ENCODE measurements at places on chromosomes 13 and 19. TPM values are rescaled to one million over a fixed set of nuclear protein-coding genes. Genes with fewer than 3 reads are reported as not detected.

Gene MISP3
- total RNA-seq: 3.6 TPM

Gene TRPC4
- not detected for total RNA-seq

Gene GET3
- 95.8 TPM for total RNA-seq

Gene DHDH
- total RNA-seq: 0.62 TPM

Gene ZNF541
- not detected for total RNA-seq

Gene ZNF724
- total RNA-seq: 0.72 TPM

Gene ELOF1
- 97.7 TPM for total RNA-seq

Gene ZNF418
- total RNA-seq: 1.1 TPM

Gene SGCG
- total RNA-seq: not detected

Gene HIPK4
- 0.16 TPM for total RNA-seq

Gene RNF17
- total RNA-seq: not detected

Gene LGALS4
- 0.53 TPM for total RNA-seq

Gene CEACAM7
- 0.10 TPM for total RNA-seq

Gene FREM2
- total RNA-seq: not detected

Gene TEAD2
- total RNA-seq: 18.8 TPM

Gene KLC3
- 0.62 TPM for total RNA-seq

Gene USHBP1
- total RNA-seq: 0.07 TPM

Gene PINLYP
- total RNA-seq: not detected

Gene NLRP4
- not detected for total RNA-seq

Gene KCNN4
- 48.4 TPM for total RNA-seq

Gene PGLYRP1
- not detected for total RNA-seq

Gene PRSS57
- 0.14 TPM for total RNA-seq

Gene ESD
- total RNA-seq: 91.6 TPM

Gene ZNF628
- 6.6 TPM for total RNA-seq

Gene GRAMD1A
- total RNA-seq: 154 TPM

Gene GPR12
- not detected for total RNA-seq

Gene DAND5
- 0.06 TPM for total RNA-seq

Gene PPP1R37
- total RNA-seq: 40.3 TPM

Gene ZNF44
- total RNA-seq: 0.83 TPM

Gene CD70
- 20.5 TPM for total RNA-seq

Data from A549 treated with dexamethasone at 1 μM for 4 hours (cell line).